ENCODE measurements at places on chromosomes 6 and 20. TPM values are rescaled to one million over a fixed set of nuclear protein-coding genes. Genes with fewer than 3 reads are reported as not detected.

Gene SLC35F1
- 7.7 TPM for total RNA-seq

DNA sequence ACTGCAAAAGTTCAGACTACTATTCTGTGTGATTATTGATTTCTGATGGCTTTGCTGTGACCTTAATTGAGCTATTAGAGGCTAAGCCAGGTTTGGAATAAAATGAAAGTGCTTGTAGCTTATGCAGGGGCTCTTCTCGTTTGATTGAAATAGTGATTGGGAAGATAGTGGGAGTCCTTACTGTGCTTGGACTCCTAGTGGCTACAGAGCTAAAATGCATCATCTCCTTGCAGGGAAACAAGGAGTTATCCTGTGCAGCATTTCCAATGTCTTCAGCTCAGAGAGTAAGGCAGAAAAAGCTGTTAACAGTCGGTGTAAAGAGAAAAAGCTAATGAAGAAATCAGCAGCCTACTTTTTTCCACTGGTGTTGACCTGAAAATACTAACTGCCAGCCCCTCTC, 173.5 kb downstream of the SLC35F1 start:
- no peak for DNase-seq

- no peak for DNase-seq
Measured at GRCh38 chr6:41801380-41801779, 13.9 kb downstream of the TOMM6 start.

Gene PRR18
- 0.13 TPM for total RNA-seq

Gene FAXC
- 0.57 TPM for total RNA-seq

- no peak for DNase-seq
Measured at GRCh38 chr6:25057111-25057905, 121.5 kb upstream of the RIPOR2 start.

DNA sequence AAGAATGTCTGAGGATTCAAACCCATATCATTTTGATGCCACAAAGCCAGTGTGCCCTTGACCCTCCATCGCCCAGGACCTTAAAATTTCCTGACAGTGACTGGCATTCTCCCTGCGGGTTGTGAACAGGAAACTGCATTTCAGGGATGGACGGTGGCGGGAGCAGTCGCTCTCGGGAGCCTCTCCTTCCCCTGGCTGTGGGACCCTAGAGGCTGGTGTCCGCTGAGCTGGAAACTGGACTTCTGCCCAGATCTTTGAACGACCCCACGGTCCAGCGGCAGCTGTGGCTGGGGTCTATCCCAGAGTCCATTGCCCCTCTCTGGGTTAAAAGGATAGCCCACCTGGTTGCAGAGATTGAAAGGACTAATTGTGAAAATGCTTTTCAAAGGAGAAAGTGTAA, 1.4 kb upstream of the SEC63 start:
- no peak for DNase-seq

Gene SRF
- 81.2 TPM for total RNA-seq

Gene GCLC
- total RNA-seq, result 33.0 TPM

- no peak for DNase-seq
Measured at GRCh38 chr6:31293343-31293742, 21.5 kb upstream of the HLA-C start.

GRCh38 chr6:89500611-89501010, 67.7 kb downstream of the ANKRD6 start:
- DNase-seq, result no peak

Gene ADTRP
- not detected for total RNA-seq

Gene SLA2
- 0.27 TPM for total RNA-seq

Gene MBOAT1
- total RNA-seq, result 2.4 TPM

Gene HLA-DMB
- 7.9 TPM for total RNA-seq

- DNase-seq, result no peak
Measured at GRCh38 chr6:13178107-13178506, 150.2 kb downstream of the TBC1D7 start.

- no peak for DNase-seq
Measured at GRCh38 chr6:38848760-38849159, 133.6 kb downstream of the DNAH8 start.

- no peak for DNase-seq
Measured at GRCh38 chr20:22597303-22597702, 12.9 kb upstream of the FOXA2 start.

DNA sequence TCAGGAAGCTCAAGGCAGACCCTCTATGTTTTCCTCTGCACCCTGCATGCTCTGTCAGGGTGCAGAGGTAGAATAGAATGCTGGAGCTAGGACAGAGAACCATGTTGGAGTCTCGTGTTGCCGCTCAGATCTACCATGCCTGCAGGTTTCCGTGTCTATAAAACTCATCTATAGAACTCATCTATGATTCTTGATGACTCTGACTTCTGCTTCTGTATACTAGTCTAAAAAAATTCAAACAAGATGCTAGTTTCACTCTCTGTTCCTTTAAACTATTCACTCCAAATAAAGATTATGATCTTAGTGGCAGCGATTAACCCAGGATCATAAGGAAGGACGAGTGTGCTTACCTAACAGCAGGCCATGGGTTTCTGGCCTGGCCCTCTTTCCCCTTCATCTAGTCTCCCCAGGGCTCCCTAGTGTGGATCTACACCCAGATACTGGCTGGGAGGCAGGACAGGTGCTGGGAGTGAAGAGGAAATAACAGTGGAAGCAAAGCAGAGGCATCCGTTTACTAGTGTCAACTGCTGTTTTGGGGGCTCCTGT, 162.7 kb upstream of the SUPT3H start:
- no peak for DNase-seq

GRCh38 chr6:100665041-100665380, 200.3 kb upstream of the SIM1 start:
- DNase-seq, result no peak

Gene SLC2A10
- total RNA-seq, result 2.7 TPM

Gene IYD
- not detected for total RNA-seq

GRCh38 chr6:139364302-139364981, 10.0 kb downstream of the CITED2 start:
- DNase-seq, result no peak

DNA sequence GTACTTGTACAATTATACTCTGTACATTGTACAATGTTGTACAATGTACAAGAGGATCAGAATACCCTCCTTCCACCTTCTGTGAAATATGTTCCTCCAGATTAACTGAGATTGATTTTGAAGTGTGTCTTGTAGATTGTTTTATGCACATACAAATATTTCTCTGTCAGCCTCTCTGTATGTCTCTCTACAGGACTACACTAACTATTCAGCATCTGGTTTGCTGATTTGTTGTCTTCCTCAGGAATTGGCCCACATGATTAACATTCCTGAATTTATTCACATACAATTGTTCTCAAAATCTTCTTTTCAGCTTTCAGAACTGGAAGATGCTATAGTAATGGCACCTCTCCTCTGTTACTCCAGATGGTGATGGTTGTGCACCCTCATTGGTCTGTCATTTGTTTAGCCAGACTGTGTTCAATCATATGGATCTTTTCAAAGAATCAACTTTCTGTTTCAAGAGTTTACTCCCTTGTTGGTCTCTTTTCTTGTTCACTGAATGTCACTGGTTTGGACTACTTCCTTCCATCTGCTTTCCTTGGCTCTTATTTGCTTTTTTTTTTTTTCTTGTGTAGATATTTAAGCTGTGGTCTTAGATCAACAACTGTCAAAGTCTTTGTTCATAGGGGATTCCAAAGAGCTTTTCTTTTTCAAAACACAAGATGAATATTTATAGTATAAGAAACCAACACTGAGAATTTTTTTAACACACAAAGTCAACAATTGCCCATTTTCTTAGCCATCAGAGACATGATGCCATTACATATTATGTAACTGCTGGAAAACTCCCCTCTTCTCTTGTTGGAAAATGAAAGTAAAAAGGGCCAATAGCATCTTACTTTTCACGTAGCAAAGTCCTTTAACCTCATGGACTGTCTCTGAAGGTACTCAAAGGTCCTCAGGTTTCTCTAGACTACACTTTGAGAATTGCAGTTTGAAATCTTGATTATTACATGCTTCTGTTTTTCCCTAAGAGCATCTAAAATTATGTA, 67.9 kb downstream of the LPA start:
- no peak for DNase-seq

DNA sequence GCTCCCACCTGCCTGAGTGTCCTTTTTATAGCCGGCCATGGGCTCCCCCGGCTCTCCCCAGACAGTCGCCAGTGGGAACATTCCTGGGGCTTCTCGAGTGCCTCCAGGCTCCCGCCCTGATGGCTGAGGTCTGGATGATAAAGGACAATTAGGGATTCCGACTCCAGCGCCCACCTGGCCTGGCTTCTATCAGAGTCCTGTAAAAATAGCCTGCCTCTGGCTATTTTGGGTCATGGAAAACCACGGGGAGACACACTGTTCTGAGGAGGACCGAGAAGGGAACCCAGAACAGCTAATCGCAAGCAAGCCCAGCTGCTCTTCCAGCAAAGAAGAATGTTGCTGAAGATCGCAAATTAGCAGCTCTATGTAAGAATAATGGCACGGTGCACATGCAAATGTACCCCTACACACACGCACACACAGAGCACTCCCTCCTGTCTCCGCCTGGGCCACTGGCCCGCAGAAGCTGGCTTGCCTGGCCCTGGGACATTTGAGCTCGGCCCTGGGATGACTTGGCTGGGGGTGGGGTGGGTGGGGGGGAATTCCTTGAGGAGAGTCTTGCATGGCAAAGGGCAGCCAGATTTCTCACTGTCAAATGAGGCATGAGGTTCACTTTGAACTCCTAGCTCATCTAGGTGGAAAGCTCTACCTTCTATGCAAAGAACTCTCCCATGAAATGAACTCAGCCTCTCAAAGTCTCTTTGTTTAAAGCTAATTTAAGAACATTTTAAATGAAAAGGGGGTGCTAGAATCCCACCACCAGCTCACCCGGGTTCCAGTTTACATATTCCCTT, 55.3 kb downstream of the CTCFL start:
- peak; percentile 27 for DNase-seq

DNA sequence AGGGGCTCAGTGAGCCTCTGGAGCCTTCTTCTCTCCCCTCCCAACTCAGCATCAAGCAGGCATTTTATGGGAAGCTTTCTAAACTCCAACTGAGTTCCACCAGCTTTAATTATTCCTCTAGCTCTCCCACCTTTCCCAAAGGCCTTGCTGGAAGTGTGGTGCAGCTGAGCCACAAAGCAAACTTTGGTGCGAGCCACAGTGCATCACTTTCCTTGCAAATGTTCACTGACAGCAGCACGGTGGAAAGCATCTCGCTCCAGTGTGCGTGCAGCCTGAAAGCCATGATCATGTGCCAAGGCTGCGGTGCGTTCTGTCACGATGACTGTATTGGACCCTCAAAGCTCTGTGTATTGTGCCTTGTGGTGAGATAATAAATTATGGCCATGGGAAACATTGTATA, 78.8 kb downstream of the ASXL1 start:
- no peak for DNase-seq

DNA sequence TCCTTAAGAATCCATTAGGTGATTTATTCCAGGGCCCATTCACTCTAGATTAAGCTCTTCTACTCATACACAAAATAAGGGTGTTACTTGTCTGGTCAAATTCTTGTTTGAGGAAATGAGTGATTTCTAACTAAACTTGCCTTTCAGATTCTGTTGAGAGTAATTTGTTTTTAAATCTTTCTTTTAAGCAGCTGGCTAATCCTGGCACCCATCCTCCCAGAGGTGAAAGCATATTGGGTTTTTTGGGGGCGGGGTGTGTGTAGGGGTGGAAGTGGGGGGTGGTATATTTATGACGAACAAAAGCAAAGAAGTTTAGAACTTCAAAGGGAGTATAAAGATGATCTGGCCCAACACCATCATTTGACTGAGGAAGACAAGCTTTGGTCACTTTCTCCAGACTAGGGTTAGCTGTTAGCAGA, 94.7 kb downstream of the RTN4IP1 start:
- no peak for DNase-seq

Gene ANKRD66
- not detected for total RNA-seq

Gene PI3
- total RNA-seq, result 0.62 TPM

DNA sequence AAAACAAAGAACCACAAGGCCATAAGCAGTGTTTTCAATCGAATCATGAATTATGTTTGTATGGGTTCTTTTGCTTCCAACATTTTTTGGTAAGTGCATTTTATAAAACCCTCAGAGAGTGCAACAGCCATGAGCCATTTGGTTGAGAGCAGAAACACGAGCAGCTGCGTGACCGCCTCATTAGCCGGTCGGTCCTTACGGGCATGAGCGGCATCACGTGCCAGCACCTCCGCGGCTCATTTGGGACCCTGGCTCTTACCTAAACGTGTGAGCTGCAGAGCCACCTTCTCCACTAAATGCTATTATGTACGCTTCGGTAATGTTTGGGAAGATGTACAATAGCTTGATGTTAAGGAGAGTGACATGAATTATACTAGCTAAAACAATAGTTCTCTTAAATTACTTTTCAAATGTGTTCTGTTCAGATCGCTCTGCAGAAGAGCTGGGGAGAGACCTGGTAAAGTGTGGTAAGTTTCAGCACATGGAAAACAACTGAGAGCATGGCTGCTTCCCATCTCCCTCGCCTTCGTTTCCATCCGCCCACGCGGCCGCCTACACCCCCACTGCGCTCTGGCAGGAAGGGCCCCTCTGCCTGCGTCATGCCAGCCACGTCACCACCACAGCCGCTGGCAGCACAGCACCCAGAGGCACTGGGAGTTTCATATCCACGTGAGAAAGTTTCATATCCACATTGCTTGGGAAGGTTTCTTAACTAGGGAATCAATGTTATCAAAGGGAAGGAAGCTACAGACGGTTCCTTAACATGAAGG, 23.7 kb upstream of the PDE10A start:
- DNase-seq, result no peak

- no peak for DNase-seq
Measured at GRCh38 chr6:144294016-144294415, 8.9 kb downstream of the UTRN start.

GRCh38 chr6:103723438-103724322, 1136.0 kb downstream of the HACE1 start:
- DNase-seq, result no peak

DNA sequence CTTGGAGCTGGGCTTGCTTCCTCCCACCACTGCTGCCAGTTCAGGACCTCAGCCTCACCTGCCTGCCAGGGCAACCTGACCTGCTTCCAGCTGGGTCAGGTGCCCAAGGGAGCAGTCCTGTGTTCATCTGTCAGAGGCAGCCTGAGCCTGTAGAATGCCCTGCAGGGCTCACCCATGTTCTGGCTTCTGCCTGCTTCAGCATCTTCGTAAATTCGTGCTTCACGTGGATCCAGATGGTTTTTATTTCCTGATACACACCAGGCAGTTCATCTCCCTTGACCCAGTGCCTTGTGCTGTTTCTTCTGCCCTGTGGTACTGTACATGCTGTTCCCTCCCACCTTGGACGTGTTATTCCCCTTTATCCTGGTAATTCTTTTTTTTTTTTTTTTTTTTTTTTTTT, 50.2 kb downstream of the ARID1B start:
- DNase-seq, result no peak

Gene PRKN
- 23.2 TPM for total RNA-seq

Gene LCA5
- 2.6 TPM for total RNA-seq

GRCh38 chr6:134805168-134805567, 144.7 kb downstream of the ALDH8A1 start:
- DNase-seq, result no peak

Gene FAM209B
- not detected for total RNA-seq

Gene HSPA12B
- total RNA-seq, result 9.2 TPM

Gene BEND6
- total RNA-seq, result 1.5 TPM

Measured in cardiac septum (tissue), 1 donor.